ENCODE measurements at places on chromosomes 12 and 14.

- no peak for DNase-seq
These were observed 8.1 kb upstream of the M6PR start for GRCh38 chr12:8957561-8957960.

DNA sequence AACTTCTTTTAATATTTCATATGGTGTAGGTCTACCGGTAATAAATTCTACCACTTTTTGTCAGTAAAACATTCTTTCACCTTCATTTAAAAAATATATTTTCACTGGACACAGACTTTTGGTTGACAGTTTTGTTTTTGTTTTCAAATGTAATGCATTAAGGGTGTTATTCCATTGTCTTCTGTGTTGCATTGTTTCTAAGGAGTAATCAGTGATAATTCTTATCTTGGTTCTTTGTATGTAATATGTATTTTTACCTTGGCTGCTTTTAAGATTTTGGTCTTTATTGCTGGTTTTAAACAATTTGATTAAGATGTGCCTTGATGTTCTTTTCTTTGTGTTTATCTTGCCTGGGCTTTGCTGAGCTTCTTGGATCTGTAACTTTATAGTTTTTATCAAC is 4.1 kb downstream of the MAP1LC3B2 start:
- DNase-seq: no peak

- no peak for DNase-seq
These were observed 169.2 kb downstream of the PIWIL1 start for GRCh38 chr12:130506844-130507243.

- DNase-seq: no peak
These were observed 55.9 kb downstream of the TMCC3 start for GRCh38 chr12:94594443-94594825.

DNA sequence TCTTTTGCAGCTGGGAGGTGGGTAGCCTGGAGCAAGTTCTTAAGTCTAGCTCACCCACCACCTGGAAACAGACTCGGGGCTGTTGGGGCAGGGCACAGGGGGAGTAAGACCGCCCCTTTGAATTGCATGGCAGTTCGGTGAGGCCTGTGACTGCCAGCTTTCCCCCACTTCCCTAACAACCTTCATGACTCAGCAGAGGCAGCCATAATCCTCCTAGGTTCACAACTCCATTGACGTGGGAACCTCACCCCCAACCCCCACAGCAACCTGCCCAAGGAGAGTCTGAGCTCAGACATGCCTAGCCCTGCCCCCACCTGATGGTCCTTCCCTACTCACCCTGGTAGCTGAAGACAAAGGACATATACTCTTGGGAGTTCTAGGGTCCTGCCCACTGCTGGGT is 87.4 kb downstream of the NELL2 start:
- no peak for DNase-seq

- DNase-seq: peak; percentile 29
These were observed 30.4 kb downstream of the MANSC1 start for GRCh38 chr12:12319451-12320183.

DNA sequence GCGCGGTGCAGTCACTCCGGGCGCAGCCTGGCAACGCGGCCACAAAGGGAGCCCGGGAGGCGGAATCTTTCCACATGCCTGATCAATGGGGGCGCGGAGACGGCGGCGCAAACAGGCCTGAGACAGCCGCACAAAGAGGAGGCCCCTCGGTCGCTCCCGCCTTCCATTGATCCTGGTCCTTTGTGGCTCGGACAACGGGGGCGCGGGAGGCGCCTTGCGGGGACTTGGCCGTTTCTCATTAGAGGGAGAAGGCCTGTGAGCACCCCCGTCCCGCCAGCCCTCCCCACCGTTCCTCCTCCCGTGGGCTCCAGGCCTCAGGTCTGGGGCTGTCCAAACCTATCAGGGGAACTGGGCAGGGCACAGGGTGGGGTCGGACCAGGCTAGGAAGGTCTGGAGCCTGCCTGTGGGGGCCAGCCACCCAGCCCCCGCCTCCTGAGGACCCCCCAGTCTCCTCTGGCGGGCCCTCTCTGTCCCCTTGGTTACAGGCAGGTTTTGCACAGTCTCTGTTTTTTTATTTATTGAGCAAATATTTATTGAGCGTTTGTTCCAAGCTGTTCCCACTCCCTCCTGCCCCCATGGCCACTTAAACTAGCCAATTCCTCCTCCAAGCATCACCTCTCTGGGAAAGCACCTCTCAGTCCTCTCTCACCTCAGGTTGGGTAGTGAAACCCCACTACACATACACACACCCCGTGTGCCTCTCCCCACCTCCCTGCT is 29.0 kb upstream of the MSI1 start:
- DNase-seq: no peak

GRCh38 chr14:47039336-47039735 is 387.8 kb upstream of the RPL10L start:
- no peak for DNase-seq

GRCh38 chr14:36556811-36557433 is 25.5 kb downstream of the NKX2-8 start:
- peak; percentile 13 for DNase-seq

DNA sequence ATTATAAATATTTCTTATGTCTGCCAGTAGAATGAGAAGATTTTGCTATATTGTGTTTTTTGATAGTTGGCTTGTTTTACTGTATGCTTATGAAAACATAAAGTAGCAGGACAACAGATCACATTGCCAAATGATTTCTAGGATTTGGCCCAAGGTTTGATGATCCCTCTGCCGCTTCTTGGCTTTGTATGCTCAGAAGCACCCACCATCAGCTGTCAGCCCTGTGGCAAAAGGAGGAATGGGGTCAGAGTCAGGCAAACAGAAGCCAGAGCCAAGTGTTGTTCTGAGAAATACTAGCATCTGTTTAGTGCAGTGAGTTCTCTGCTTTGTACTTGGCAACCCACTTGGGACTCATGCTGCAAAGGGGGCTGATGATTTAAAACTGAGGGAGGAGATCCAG is 152.2 kb downstream of the PDE3A start:
- peak; percentile 16 for DNase-seq

DNA sequence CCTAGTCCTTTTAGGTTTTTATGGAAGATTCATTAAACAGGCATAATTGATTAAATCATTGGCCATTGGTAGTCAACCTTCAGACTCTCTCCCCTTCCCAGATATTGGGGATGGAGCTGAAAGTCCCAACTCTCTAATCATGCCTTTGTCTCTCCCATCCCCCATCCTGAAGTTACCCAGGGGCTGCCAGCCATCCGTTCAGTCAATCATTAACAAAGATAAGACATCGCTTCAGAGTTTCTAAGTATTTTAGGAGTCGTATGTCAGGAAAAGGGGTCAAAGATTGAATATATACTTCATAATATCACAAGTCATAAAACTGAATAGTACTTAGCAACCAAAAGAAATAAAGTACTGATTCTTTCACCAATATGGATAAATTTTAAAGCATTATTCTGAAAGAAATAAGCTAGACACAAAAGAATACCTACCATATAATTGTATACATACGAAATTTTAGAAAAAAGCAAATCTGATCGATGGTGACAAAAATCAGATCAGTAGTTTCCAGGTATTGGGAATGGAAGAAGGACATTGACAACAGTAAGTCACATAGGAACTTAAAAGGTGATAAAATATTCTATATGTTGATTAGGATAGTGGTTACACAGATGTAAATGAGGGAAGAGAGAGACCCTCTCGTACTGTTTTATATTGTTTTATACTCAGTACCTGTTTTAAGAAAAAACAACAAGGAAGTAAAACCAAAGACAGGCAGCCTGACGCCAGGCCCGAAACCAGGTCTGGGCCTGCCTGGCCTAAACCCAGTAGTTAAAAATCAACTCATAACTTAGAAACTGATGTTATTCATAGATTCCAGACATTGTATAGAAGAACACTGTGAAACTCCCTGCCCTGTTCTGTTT is 414.4 kb downstream of the DAD1 start:
- no peak for DNase-seq

DNA sequence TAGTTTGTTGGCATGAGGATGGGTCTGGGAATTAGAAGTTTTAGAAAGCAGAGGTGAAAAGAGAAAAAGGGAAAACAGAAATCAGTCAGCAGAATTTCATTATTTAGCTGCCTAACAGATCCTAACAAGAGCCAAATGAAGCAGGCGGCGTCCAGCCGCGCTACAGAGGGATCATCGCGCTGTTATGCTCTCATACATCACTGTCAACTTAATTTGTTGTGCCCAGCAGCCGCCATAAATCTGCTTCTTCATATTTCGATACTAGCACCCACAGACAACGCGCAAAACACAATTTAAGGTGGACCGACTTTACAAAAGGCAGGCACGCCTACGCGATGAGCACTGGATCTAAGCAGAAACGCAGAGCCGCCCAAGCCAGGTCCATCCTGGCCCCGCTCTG is 66.7 kb downstream of the SETD3 start:
- DNase-seq: no peak

DNA sequence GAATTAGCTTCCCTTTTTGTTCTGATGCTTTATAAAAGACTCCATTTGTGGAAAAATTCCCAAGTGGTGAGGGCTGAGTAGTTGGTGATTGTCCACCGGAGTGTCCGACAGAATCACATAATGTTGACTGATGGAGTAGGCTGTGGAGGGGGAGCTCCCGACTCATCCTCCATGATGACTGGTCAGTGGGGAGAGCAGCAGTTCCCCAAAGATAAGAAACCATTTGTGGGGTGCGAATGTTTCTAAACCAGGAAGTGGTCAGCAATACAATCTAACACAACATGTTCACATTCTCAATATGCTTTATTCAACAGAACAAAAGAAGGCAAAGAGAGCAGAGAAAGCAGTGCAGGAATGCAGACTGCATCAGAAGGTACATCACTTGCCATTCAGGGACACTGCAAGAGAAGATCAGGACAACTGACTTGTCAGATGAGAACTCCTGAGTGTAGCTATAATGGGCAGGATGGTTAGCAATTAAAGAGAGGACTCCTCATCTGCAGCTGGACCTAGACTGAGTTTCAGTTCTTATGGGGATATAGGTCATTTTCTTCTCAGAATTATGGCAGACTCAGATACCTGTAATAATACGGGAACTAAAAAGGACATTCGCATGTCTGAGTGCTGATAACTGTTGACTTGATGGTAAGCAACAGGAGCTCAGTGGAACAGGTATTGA is 5.4 kb downstream of the KRT6B start:
- DNase-seq: no peak

DNA sequence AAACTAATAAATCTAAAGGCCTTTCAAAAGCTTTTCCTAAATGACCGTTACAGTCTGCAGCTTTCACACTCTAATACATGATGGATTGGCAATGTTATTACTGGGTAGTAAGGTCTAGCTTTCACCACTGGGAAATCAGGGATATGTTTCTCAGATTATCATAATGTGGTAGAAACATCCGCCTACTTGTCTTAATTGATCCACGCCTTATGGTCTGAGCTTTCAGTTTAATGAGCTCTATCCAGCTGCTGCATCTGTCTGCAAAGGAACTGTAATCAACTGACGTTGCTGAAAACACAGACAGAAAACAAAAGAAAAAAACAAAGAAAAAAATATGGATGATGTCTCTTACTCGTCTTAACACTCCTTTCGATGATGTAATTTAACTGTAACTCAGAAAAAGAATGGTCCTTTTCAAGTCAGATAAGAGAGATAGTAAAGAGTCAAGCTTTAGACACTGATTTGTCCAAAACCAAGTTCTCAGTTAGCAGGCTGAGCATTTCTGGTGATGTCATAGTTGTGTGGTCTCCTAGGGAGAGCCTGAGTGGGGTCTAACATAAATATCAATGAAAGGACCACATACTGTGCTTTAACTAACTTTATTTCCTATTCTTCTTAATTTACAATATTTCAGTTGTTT is 85.9 kb downstream of the C2CD5 start:
- DNase-seq: no peak

GRCh38 chr14:33432407-33433023 is 493.8 kb downstream of the NPAS3 start:
- peak; percentile 65 for DNase-seq

DNA sequence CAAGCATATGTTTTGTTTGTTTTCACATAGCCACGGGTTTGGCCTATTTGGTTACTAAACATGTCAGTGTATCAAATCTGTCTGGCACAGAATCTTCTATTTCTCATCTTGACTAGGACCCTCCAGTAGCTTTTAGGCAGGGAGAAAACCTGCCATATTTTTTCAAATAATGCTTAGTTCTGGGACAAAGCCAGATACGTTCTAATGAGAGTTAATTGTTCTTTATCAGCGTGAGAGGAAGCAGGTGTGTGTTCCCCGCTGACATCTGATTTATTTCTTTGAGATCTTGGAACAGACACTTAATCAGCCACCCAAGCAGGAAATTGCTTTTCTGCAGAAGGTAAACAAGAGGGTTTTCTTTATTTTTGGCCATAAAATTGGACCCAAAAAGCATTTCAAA is 54.8 kb downstream of the GOLGA5 start:
- no peak for DNase-seq

DNA sequence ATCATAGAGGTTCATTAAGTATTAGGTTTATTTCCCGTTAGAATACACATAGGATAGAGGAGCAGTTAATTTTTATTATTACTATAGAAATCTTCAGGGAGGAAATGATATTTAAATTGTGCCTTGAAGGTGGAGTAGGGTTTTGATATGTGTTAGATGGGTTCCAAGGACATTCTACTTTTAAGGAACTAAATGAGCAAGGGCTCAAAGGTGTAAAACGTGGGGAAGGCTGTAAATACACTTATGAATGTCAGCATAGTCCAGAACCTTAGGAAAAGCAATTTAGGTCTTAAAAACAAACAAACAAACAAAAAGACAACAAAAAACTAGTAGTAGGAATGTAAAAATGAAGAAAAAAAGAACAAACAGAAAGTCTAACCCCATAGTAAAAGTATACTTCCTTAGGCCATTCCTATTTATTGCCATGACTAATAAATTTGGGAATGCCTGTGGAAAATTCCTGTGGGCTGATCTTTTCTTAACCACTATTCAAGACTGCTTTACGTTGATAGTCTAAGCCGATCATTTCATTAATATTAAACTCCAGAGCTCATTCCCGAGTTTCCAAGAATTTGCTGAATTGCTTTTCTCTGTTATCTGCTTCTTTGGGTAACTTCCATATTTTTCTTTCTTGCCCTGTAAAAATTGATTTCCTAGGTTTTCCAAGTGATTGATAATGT is 180.3 kb downstream of the RAD51B start:
- DNase-seq: peak; percentile 69

GRCh38 chr14:38080696-38081095 is 127.0 kb upstream of the SSTR1 start:
- DNase-seq: no peak

DNA sequence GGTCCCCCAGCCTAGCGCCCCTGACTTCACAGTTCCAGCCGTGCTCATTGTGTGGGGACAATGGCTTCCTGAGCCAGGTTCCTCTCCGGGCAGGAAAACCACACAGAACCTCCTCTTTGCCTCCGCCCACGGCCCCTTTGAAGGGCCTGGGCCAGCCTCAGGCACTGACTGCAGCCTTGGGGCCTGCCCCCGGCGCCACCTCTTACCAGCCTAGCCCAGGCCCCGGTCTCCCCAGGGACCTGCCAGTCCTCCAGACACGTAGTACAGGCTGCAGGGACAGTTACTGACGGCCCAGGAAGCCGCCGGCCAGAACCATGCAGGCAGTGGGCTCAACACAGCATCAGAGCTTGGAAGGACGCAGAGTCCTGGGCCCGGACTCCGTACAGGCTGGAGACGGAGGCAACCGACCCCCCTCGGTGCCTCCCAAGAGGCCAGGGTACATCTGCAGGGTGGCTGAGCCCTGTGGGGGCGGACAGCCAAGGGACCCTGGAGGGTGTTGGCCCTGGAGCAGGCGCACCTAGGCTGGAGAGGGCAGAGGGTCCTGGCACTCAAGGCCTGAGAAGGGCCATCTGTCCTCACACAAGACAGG is 20.9 kb upstream of the NUDT14 start:
- DNase-seq: no peak

- DNase-seq: no peak
These were observed 12.7 kb downstream of the CSRP2 start for GRCh38 chr12:76866151-76866567.

- DNase-seq: no peak
These were observed 308.7 kb downstream of the SOX5 start for GRCh38 chr12:23640754-23641153.
